NCI-H446 (cell line): ENCODE measurements at places on chromosomes 4 and X.

DNA sequence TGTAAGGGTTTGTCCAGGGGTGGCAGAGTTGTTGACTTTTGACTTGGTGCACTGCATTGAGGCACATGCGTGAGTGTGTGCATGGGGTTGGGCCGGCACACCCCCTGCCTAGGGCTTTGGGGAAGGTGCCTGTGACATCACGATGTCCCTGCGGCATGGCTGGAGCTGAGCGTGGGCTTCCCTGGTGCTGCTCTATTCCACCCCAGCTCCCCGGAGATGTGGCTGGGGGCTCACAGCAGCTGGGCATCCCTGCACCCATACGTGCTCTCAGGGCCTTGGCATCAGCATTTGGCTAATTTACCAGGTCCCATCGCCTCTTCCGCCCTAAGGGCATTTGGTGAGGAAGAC, 5.7 kb downstream of the PSAPL1 start:
- no peak for DNase-seq

- DNase-seq, result no peak
These were observed 152.7 kb downstream of the C4orf33 start for GRCh38 chr4:129248621-129249020.

DNA sequence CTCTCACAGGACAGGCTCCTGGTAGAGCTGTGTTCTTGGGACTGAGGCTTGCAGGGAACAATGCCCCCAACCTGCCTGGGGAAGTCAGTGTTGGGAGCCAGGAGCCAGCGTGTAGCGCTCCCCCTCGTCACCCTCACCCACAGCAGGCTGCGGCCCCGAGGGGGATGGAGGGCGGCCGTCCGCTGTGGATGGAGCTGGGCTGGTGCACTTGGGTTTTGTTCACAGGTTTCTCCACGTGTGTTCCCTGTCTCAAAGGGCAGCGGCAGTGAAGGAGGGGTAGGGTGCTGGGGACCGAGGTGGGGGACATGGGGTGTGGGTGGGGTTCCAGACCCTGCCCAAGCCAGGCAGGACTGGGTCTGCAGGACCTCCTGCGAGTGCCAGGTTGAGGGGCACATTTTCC, 69.1 kb downstream of the RGS12 start:
- no peak for DNase-seq

- no peak for DNase-seq
These were observed 162.2 kb downstream of the PCDH19 start for GRCh38 chrX:100247826-100248225.

DNA sequence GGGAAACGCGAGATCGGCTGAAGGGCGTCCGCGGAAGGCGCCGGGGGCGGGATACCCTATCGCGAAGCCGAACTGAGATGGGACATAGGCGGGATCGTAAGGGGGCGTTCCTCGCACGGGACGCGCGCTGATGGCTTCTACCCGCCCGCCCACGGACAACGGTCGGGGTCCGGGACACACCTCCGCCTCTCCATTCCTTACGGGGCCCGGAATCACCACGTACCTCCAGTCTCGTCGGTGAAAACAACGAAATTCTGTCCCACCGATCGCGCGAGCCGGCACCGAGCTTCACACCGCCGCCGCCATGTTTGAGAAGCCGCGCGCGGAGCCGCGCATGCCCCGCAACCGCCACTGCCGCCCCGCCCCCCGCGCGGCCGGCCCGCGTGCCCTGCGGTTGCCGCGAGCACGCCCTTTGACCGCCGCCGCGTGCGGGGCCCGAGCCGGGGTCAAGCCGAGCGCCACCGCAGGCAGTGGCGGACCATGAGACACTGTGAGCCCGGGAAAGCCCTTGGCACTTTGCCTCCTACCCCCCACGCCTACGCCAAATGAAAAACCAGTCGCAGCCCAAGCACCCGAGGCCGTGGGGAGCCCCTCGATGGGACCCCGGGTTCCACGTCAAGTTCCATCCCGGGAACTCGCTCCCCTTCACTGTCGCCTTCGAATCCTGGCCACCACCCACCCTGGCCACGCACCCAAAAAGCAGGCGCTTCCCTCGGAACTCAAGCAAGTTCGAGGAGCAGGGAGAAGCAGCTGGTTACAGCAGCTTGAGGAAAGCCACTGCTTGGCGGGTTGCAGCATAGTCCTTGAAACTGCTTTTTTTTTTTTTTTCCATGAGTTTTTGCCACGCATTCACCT, at the start of gene SCML2:
Gene SCML2 (minus strand): TSS at position 320 of the 855 bp plus-strand sequence. CDS start 20,617 bp downstream, outside the sequence.
- peak; percentile 52 for DNase-seq

- no peak for DNase-seq
These were observed 1392.9 kb downstream of the ARAP2 start for GRCh38 chr4:34851411-34851810.

DNA sequence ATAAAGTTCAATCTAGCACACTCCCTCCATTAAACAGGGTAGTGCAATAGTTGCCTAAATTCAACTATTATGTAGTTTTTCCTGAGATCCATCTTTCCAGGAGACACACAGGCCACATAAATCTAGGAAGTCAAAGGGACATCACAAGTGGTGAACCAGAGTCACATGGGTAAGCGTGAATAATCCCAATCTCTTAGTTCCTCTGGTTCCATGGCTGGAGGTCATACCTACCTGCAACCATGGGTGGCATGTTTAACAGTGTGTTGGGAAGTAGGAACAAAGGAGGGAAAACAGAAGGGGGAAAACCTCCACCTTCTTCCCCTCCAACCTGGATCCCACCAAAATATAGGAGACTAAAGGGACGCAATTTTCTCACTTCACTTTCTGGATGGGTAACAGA, 2651.6 kb downstream of the ARAP2 start:
- DNase-seq, result no peak

- DNase-seq, result no peak
These were observed 46.6 kb upstream of the PRRG1 start for GRCh38 chrX:37302569-37302968.

DNA sequence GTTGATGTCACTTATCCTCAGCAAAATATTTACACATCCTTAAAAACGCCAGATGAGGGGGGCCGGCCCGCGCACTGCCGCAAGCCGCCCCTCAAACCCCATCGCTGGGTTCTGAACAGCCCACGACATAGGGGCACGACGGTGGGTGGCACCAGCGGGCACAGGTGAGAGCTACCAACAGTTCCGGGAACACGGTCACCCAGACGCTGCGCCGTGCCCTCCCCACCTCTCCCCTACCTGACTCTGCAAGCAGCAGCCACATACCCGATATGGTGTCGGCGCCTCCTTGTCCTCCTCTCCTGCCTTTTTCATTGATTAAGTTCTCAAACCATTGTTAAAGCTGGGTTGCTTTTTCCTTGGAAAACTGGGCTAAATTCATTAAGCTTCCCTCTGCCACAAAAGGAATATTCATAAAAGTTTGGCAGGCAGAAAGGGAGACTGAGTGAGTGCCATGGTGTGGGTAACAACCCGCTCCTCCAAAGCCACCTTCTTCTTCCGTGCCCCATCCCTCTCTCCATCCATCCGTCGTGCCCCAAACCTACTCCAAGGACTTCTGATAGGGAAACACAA, 1.4 kb downstream of the RAI2 start:
- DNase-seq, result no peak

- no peak for DNase-seq
These were observed 1249.9 kb upstream of the TENM3 start for GRCh38 chr4:180993244-180993836.

- DNase-seq, result no peak
These were observed 676.7 kb downstream of the GALNTL6 start for GRCh38 chr4:172489861-172490260.
